ENCODE measurements at places on chromosomes 16 and 17.

GRCh38 chr17:49343273-49343672 lies 18.8 kb downstream of the ZNF652 start:
- DNase-seq: no peak

DNA sequence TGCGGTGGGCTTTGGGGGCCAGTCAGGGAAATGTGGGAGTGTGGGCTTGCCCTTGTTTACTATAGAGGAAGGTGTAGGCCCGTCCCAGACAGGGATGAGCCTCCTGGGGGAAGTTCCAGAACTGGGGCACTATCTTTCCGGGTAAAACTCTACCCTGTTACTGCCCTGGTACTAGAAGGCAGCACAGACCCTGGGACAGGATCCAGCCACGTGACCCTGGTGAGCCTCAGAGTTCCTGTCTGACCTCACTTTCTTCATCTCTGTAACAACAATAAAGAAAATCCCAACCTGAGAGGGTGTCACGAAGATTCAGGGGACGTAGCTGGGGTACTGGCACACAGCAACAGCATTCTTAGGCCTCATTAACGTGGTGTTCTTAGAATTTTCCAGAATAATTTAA lies 239.6 kb upstream of the FOXF1 start:
- no peak for DNase-seq

DNA sequence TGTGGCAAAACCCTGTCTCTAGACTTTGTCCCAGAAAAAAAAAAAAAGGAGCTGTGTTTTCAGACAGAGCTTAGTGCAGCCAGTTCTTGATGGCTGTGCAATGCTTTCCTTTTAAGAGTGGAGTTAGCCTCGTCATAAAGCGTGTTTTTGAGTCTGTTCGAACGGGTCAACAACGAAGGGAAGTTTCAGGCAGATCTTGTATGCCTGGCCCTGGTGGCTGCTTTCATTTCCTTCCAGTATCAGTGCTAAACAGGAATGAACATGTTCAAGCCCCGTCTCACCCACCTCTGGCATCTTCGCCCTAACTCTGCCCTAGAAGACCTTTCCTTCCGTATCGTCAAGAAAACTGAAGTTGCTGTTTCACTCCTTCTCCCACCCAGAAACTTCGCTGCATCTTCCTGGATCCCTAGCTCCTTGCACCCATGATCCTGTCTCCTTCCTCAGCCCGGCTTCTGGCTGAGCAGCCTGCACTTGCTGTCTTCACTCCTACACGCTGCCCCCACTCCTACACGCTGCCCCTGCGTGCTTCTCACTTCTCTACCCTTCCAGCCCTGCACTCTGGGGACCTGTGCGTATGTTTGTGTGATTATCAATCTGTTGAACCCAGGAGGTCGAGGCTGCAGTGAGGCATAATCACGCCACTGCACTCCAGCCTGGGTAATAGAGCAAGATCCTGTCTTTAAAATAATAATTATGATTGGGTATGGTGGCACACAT lies 55.3 kb downstream of the USP10 start:
- DNase-seq: no peak

- DNase-seq: no peak
Measured at GRCh38 chr17:60526726-60527125, 684 bp upstream of the APPBP2 start.

DNA sequence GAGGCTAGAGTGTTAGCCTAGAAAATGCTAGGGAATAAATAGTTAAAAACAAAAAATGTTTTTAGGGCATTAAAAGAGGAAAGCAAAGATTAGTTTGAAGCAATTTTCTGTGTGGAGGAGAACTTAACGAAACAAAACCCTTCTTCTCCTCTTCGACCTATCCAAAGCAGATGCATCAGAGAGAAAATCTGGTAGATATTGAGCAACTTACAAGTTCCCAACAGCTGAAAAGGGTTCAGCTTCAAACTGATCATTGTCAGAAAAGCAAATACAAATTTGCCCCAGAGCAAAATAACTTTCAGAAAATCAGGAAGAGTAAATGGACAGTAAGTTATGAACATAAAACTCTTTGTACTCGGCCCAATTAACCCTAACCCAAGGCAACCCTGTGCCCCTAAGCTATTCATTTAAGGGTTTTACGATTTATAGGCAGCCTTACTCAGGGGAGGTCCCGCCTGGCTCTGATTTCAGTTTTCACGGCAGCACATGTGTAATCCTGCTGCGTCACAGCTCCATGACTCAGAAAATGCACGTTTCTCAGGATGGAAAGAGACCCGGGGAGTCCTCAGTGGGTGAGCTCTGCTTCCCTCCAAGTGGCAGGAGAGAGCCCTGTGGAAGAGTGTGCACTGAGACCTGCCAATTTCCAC lies 405.7 kb upstream of the SALL1 start:
- peak; percentile 71 for DNase-seq

GRCh38 chr17:56779322-56779721 lies 54.4 kb downstream of the C17orf67 start:
- DNase-seq: no peak

- no peak for DNase-seq
Measured at GRCh38 chr17:60416368-60416925, 5.8 kb upstream of the CHCT1 start.

- DNase-seq: no peak
Measured at GRCh38 chr17:49963626-49964302, 5.2 kb upstream of the DLX4 start.

- DNase-seq: no peak
Measured at GRCh38 chr17:73698966-73699365, 54.7 kb upstream of the SDK2 start.

GRCh38 chr17:79612468-79613194 lies 1.8 kb upstream of the RBFOX3 start:
- DNase-seq: no peak

GRCh38 chr17:66541461-66542128 lies 239.2 kb downstream of the PRKCA start:
- DNase-seq: no peak

GRCh38 chr17:76147211-76148014 lies 6.4 kb upstream of the FOXJ1 start:
- DNase-seq: no peak

GRCh38 chr17:75159196-75160031 lies 5.1 kb upstream of the JPT1 start:
- DNase-seq: no peak

GRCh38 chr17:4696437-4696805 lies 7.5 kb downstream of the PELP1 start:
- DNase-seq: no peak

GRCh38 chr17:43998552-43998951 lies 5.9 kb upstream of the NAGS start:
- no peak for DNase-seq

GRCh38 chr16:89183975-89184676 lies 12.6 kb downstream of the CDH15 start:
- DNase-seq: no peak

- peak; percentile 2 for DNase-seq
Measured at GRCh38 chr16:6016530-6017184, 919.1 kb upstream of the EEF2KMT start.

- DNase-seq: peak; percentile 57
Measured at GRCh38 chr16:75011634-75012307, 12.9 kb downstream of the ZNRF1 start.

- DNase-seq: no peak
Measured at GRCh38 chr17:72273289-72274056, 152.7 kb downstream of the SOX9 start.

- DNase-seq: no peak
Measured at GRCh38 chr16:48613061-48613957, 3.3 kb upstream of the N4BP1 start.

- no peak for DNase-seq
Measured at GRCh38 chr17:9973669-9974447, 68.8 kb upstream of the RCVRN start.

DNA sequence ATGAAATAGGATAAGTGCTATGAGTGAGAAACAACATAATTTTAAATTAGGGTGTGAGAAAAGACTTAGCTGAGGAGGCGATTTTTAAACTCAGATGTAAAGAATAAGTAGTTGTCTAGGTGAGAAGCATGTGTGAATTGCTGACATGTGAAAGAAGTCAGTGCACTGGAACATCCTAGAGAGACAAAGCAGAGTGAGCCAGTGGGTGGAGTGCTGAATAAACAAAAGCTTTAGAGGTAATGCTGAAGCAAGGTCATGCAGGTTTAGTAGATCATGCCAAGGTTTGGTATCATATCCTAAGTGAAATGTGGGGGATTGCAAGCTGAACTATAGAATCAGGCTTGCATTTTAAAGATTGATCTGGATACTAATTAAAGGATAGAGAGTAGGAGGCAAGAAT lies 89.4 kb downstream of the KIF2B start:
- DNase-seq: no peak

DNA sequence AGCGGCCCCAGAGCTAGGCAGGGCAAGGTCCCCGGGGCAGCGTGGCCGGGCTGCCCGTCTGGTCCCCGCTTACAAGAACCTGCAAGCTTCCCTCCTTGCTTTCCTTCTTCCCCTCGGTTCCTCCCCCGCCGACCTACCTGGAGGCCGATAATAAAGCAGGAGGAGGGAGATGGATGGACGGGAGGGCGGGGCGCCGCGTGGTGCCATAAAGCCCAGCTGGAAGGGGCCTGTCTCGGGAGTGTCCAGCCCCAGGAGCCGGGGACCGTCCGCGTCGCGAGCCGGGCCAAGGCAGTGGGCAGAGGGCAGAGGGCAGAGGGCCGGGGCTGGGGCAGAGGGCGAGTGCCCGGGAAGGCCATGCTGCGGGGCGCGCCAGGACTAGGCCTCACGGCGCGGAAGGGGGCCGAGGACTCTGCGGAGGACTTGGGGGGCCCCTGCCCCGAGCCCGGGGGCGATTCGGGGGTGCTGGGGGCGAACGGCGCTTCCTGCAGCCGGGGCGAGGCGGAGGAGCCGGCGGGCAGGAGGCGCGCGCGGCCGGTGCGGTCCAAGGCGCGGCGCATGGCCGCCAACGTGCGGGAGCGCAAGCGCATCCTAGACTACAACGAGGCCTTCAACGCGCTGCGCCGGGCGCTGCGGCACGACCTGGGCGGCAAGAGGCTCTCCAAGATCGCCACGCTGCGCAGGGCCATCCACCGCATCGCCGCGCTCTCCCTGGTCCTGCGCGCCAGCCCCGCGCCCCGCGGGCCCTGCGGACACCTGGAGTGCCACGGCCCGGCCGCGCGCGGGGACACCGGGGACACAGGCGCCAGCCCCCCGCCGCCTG lies at the start of gene BHLHA9:
Gene BHLHA9, plus strand, starts transcription at position 235 of the 820 bp plus-strand sequence. Its CDS starts 120 bp downstream, at position 355.
- DNase-seq: no peak

DNA sequence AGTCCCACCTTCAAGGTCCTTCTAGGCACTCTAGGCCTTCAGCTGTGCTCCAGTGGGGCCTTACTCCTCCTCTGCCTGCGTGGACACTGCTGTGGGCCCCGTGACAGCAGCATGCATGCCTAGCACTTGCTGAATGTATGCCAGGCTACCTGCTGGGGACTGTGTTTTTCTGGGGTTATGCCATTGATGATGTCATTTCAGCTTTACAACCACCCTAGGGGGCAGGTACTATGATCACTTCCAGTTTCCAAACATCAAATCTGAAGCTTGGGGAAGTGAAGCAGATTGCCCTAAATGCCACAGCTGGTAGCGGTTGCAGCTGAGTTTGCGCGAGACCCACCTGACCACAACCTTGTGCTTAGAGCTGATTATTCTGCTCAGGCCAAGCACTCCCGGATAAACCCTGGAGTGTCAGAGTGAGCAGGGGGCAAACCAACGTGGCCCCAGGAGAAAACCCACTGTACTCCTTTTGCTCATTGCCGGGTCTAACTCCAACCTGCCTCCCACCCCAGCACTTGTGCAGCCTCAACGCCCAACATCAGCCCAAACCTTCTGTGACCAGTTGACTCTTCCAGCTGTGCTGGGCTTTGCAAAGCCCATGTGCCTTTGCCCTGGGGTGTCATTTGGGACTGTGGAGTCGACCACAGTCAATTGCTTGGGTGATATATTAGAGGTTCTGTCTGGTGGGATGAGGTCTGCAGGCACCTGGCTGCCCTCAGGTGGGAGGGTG lies 168.4 kb downstream of the ENGASE start:
- DNase-seq: no peak

GRCh38 chr17:21291357-21291756 lies 6.8 kb downstream of the MAP2K3 start:
- no peak for DNase-seq

GRCh38 chr17:7313890-7314718 lies 1.1 kb downstream of the GPS2 start:
- no peak for DNase-seq

- DNase-seq: no peak
Measured at GRCh38 chr16:19088341-19088916, 21.0 kb downstream of the COQ7 start.

GRCh38 chr16:86068722-86069121 lies 169.8 kb downstream of the IRF8 start:
- DNase-seq: no peak

DNA sequence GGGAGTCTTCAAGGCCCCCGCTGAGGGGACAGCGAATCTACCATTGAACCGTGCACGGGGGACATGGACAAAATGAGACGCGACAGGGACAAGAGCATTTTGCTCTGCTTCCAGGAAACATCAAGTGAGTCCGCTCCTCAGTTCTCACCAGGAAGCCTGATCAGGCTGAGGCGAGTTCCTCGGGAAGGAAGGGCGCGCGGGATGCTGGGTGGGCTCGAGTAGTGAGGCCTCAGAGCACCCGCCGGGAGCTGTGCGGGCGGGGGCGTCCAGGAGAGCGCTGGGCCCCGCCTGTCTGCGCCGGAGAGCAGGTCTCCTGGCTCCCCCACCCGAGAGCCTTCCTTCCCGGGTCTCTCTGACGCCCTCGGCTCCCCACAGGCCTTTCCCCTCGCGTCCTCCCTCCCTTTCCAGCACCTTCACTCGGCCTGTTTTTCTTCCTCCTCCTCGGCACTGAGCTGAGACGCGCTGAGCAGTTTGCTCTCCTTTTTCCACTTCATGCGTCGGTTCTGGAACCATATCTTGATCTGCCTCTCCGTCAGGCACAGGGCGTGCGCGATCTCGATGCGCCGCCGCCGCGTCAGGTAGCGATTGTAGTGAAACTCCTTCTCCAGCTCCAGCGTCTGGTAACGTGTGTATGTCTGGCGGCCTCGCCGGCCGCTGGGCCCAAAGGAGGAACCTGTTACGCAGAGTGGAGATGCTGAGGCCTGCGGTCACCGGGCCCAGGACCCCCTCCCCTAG lies 2.6 kb upstream of the HOXB5 start:
- no peak for DNase-seq

- DNase-seq: no peak
Measured at GRCh38 chr17:68297195-68297594, 5.9 kb downstream of the ARSG start.

GRCh38 chr16:69131167-69131838 lies 1.1 kb downstream of the CHTF8 start:
- DNase-seq: no peak

GRCh38 chr17:2860045-2860444 lies 63.8 kb downstream of the RAP1GAP2 start:
- no peak for DNase-seq

GRCh38 chr16:53999841-54000240 lies 286.7 kb downstream of the IRX3 start:
- DNase-seq: no peak

- DNase-seq: peak; percentile 32
Measured at GRCh38 chr17:36463916-36464764, 22.3 kb upstream of the ZNHIT3 start.

GRCh38 chr17:7249830-7250229 lies 1.7 kb downstream of the CTDNEP1 start:
- DNase-seq: no peak

- DNase-seq: no peak
Measured at GRCh38 chr17:4309897-4310296, 46.1 kb upstream of the ANKFY1 start.

Measured in kidney epithelial cell (primary cell).